ENCODE measurements at places on chromosomes 13 and 19.

- DNase-seq, result peak; percentile 57
Measured at GRCh38 chr13:60329221-60329923, 67.6 kb upstream of the TDRD3 start.

DNA sequence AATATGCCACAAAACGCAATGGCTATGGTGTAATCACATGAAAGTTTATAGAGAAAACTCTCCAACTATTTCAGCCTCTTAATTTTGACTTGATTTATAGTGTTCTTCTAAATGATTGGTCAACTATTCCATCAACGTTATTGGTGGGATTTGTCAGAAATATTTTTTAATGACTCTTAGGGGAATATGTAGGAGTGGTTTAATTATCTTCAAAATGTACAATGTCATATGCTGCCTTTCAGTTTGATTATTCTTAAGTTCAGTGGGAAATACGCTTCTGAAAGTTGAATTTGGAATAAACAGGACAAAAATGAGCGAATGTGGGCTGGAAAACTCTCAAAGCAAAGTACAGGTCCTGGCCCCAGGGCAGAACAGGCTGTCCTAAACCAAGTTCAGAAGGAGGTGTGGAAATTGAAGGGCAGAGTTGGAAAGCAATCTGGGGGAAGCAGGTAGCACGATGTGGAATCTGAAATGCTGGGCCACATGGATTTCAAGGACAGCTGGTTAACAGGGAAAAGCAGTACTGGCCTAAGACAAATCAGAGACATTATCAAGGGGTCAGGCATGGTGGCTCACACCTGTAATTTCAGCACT lies 60.8 kb upstream of the MYCBP2 start:
- DNase-seq, result no peak

DNA sequence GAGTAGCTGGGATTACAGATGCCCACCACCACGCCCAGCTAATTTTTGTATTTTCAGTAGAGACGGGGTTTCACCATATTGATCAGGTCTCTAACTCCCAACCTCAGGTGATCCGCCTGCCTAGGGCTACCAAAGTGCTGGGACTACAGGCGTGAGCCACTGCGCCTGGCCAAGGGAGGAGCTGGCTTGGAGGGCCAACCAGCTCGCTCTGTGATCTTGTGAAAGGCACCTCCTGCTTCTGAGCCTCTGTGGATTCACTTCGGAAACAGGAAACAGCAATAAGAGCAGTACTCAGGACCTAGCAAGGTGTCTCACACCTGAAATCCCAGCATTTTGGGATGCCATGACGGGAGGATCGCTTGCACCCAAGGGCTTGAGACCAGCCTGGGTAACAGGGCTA lies 2.0 kb upstream of the ELL start:
- no peak for DNase-seq

GRCh38 chr19:45403272-45403671 lies 1.6 kb downstream of the PPP1R13L start:
- no peak for DNase-seq

DNA sequence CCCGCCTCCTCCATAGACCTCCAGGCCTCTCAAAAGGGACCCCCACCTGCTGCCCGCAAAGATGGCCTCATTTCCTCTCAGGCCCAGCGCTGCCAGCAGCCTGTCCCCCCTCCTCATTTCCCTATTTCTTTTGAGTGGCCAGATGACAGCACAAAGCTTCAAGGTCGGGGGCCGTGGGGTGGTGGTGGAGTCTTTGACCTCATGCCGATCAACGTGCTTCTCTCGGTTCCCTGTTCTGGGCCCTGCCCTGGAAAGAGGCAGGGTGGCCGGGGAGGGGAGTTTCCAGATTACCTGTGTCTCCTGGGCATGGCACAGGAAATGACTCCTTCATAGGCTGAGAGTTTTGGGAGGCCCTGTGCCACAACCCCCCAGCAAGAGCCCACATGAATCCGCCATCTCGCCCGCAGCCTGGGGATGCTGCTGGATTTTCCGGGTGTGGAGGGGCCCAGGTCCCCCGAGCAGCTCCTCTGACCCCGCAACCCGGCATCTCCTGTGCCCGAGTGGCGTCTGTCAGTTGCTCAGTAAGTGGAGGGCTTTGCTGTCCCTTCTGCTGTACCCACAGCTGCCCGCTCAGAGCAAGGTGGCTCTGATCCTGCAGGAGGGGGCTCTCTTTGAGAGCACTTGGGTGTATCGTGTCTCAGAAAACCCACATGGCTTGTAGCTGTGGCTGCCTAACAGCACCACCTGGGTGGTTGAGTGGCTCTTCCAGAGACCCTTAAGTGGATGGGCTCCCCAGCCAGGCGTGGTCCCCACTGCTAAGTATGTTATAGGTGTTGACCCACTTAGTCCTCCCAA lies 139.4 kb downstream of the SIPA1L3 start:
- DNase-seq, result no peak

DNA sequence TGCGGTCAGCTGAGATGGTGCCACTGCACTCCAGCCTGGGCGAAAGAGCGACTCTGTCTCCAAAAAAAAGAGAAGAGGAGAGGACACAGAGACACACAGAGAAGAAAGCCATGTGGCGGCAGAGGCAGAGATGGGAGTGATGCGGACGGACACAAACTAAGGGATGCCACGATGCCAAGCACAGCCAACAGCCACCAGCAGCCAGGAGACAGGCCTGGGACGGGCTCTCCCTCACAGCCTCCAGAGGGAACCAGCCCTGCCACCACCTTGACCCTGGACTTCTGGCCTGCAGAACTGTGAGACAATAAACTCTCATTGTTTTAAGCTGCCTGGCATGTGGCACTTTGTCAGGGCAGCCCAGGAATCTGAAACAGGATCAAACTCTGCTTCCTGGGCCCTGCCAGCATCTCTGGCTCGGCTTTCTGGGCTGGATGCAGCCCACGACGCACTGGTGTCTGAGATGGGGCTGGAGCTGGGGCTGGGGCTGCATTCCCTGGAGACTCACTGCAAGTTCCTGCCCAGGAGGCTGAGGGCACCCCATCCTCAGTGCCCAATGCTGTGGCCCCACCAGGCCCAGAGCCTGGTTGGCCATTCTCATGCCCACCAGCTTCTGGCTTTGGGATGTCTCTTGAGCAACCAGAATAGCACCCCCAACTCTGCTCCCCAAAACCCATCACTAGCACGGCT lies 3.0 kb downstream of the F2RL3 start:
- no peak for DNase-seq

DNA sequence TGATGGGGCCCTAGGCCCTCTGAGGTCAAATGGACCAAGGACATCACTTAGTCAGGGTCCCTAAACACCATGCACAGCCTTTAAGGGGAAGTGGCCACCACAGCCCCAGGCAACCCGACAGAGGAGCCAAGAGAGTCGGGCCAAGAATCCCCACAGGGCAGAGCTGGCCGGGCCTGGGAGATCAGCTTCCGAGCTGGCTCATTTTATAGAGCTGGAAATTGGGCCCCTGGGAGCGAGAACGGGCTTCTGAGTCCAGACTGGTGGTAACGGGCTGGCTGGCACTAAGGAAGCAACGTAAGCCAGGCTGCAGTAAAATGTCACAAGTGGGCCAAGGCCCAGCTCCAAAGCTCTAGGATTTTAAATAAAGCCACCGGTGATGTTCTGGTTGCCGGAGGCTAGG lies 51.1 kb downstream of the HSPH1 start:
- no peak for DNase-seq

GRCh38 chr19:8821748-8822241 lies 10.3 kb downstream of the ZNF558 start:
- no peak for DNase-seq

- no peak for DNase-seq
Measured at GRCh38 chr13:30375265-30375835, 46.9 kb upstream of the UBE2L5 start.

DNA sequence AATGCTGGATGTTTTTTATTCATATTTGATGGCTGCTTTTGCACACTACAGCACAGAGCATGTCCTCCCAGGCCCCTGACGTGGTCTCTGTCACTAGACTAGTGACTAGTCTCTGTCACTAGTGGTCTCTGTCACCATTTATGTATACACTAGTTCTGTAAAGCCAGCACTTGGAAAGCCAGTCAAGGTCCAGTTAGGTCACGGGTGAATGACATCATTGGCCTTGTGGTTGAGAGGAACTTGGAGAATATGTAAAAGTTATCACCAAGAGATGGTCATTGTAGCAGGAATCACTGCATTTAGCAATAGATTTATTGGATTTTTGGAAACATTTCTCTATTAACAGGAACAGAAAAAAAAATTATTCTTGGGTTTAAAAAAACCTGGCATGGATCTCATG lies 72.9 kb downstream of the SHISA2 start:
- DNase-seq, result no peak

GRCh38 chr13:110826861-110827672 lies 87.8 kb downstream of the ANKRD10 start:
- DNase-seq, result no peak

DNA sequence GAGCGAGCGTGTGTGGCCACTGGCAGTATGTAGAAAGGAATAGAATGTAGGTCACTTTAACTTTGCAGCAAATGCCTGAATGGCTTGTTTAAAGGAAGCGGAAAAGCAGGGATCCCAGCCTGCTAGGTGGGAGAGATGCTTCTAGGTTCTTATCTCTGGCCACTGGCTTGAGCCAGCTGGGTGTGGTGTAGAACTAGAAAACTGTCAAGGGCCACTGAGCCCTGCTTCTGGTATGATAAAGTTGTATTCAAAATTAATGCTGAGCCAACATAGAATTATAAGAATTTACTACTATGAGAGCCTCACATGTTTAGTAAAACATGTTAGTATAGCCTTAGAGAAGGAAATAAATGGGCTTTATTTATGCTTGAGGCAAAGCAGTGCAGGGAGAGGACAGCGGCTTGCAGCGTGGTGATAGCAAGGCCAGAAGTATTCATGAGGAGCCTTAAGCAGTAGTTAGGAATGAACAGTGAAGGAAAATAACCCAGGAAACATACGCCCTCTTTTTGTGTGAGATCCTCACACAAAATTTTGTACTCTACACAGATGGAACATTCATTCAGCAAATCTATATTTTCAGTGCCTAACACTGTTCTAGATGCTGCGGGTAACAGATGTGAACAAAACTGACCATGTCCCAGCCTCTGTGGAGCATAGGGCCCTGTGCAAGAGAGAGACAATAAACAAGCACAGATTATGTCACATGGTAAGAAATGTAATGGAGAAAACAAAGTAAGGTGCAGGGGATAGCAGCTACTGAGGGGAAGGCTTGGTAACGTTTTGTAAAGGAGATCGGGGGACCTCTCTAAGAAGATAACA lies 863.2 kb downstream of the DIAPH3 start:
- DNase-seq, result no peak

- DNase-seq, result peak; percentile 23
Measured at GRCh38 chr13:39105110-39105509, 66.9 kb downstream of the NHLRC3 start.

DNA sequence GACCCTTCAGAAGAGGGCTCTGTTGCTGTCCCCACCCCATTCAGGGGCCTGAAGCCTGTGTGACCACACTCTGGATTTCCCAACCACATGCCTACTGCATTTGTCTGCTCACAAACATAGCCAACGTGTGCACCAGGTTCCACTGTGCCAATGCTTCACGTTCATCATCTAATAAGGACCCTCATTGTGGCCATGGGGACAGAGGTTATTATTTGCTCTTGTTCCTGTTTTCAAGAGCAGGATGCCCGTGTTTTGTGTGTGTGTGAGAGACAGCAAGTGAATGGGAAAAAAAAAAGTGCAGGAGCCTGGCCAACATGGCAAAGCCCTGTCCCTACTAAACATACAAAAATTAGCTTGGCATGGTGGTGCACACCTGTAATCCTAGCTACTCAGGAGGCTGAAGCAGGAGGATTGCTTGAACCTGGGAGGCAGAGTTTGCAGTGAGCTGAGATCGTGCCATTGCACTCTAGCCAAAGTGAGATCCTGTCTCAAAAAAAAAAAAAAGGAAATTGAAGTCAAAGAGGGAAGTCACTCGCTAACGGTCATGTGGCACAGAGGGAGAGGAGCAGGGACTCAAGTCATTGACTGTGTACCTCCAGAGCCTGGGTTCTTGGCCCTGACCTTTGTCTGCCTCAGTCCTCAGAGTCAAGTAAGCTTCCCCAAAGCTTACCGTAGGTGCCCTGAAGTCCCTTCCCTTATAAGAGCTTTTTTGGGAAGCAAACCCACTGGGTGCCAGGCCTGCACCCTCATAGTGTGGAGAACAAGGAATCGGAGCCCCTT lies 6.9 kb downstream of the B3GNT8 start:
- DNase-seq, result no peak

DNA sequence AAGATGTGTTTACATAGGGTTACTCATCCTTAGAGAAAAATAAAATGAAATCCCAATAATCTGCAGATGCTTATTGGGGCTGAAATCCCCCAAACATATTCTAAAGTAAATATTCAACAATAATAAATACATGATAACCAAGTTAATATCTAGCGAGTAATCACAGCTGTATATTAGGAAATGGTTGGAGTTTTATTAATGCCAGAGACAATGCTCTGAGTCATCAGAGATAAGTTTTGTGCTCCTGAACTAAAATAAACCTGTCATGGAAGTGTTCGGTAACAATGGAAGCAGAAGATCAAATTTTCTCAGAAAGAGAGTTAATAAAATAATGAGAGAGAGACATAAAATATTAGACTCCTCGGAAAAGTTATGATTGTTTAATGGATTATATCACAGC lies 31.4 kb downstream of the FLT1 start:
- DNase-seq, result no peak

DNA sequence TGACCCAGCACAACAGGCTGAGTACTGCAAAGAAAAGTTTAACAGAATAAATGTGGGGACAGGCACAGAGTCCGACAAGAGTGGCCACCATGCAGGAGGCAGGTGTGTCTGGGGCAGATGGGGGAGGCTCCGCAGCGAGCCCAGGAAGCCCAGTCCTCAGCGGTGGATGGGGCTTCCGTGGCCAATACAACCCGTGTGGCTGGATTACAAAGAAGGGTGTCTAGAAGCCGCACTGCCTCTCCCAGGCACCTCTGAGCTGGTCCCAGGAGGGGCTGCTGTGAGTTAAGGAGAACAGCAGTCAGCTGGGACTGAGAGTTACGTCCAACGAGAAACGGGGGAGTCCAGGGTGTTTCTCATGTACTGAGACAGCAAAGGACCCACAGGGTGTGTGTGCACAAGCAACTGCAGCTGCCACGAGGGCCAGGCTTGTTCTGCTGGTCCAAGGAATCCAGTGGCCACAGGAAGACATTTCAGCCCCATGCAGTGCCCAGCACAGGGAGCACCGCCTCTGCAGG lies 70.2 kb downstream of the SPACA7 start:
- DNase-seq, result no peak

- no peak for DNase-seq
Measured at GRCh38 chr13:72043366-72043765, 176.4 kb upstream of the DACH1 start.

DNA sequence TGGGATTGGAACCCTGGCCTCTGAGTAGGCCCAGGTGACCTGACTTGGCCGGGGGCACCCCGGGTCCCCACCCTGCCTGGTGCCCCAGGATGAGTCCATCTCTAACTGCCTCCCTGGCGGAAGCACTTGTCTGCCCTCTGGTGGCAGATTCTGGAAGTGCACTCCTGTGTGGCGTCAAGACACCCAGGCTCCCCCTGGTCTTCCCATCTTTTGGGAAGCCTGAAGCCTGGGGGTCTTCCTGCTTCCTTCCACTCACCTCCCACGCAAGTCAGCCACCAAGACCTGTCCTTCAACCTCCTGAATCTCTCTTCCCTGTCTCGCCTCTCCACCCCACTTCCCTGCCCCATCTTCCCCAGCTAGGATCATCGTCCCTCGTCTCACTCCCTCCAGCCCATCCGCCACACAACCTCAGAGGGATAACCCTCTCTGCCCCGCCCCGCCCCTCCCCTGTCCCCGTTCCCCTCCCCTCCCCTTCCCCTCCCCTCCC lies 7.4 kb downstream of the RABAC1 start:
- DNase-seq, result no peak

Data from retinal pigment epithelial cell (primary cell).